ENCODE measurements at places on chromosomes 4 and X. TPM values are rescaled to one million over a fixed set of nuclear protein-coding genes. Genes with fewer than 3 reads are reported as not detected.

- DNase-seq, result peak; percentile 38
Measured at GRCh38 chrX:57528670-57529255, 63.0 kb upstream of the ZXDB start.

The DOK7 gene
- 0.26 TPM for total RNA-seq

The ANXA3 gene
- total RNA-seq, result 21.6 TPM

DNA sequence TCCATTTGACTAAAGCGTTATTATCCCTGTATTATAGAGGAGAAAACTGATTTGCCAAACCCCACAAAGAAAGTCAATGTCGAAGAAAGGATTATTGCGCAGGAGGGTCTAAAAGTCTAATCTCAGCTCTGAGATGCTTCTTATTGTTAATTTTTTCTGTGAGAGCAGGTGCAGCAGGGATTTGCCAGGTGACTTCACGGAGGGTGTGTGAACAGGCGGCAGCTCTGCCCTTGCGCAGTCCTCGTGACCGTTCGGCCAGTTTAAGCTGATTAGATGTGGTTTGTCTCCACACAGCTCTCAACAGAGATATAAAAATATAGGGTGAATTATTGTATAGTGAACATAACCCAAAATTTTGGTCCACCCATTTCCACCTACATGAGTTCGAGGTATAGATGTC is 28.5 kb downstream of the TENM3 start:
- no peak for DNase-seq

- DNase-seq, result no peak
Measured at GRCh38 chr4:143286701-143287571, 49.7 kb upstream of the GAB1 start.

The SLC10A7 gene
- total RNA-seq, result 3.9 TPM

The MAGEA8 gene
- not detected for total RNA-seq

DNA sequence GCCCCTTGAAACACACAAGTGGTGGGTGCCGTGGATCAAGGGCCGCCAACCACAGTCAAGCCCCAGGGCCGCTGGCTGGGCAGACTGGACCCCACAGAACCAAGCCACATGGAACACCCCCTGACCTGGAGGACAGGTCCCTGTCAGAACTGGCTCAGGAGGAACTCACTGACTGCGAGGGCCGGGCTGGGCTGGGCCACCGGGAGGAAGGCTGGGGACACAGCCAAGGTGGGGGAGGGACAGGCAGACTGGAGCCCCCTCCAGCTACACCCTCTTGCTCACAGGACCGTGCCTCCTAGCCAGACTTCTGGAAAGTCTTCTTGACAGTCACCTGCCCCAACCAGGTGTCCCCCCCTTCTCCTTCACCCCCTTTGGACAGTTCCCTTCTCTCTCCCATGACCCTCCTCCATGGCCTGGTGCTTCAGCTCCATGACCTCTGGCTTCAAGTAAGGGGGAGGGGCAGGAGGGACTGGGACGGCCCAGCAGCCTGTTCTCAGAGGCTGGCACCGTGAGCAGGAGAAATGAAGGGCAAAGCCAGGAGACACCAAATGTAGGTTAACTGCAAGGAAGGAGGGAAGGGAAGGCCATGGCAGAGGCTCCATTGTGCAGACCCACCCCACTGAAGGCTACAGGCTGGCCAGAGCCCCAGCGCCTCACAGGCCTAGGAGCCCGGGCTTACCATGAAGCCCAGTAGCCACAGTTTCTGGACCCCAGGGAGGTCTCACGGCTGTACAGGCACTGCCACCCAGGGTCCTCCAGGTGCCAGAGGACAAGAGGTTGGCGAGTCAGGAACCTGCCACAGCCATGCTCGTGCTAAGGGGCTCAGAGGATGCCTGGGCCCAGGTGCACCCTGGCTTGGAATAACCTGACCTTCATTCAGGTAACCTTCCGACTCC is 22.6 kb upstream of the DUSP9 start:
- DNase-seq, result no peak

The AVPR2 gene
- not detected for total RNA-seq

- peak; percentile 82 for DNase-seq
Measured at GRCh38 chr4:72031868-72032608, at the start of gene NPFFR2. Gene NPFFR2, plus strand, starts transcription at chr4:72032000. Its CDS starts 96,592 bp downstream, at chr4:72128592.

GRCh38 chrX:69107231-69107739 is 58.0 kb downstream of the PJA1 start:
- DNase-seq, result peak; percentile 80

The CABS1 gene
- 0.15 TPM for total RNA-seq

DNA sequence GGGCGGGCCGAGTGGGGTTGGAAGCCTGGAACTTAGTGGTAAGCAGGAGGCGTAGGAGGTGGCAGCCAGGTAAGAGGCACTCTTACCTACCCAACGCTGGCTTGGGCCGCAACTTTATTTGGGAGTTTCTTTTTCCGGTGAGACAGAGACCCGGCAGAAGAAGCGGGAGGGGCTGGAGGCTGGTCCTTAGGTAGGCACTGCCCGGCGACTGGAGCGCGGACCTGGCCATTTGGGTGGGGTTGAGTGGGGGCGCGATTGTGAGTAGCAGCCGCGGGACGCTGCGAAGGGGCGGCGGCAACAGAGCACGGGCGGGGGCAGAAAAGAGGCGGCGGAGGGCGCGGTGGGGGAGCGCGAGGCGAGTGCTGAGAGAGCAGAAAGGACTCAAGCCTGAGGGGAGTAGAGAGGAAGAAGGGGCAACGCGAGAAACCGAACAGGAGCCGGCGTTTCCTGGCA is 334 bp upstream of the POU4F2 start:
- DNase-seq, result peak; percentile 57

DNA sequence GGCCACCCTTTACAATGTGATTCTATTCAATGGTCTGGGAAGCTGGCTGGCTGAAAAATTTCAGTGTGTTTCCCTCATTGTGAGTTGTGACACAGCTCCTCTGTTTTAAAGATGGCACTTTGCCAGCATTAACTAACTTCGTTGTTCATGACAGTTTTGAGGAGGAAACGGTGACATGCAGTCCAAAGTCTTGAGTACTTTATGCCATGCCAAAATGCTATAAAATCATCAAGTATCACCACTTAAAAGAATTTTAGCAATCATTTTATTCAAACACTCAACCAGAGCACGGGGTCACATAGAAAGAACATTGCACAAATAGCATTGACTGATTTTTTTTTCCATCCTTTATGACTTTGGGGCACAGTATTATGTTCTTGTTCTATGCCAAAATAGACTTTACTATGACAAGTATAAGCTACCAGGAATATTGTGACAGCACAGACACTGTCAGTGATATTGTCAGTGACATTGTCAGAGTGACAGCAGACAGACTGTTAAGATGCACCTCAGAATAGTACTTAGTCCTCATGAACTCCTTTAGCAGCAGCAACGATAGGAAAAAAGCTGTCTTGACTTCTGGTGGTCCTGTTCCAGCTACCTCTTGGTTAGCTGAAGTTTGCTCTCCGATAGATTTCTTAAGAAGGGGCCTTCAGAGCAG is 46.7 kb downstream of the CXCL13 start:
- DNase-seq, result no peak

DNA sequence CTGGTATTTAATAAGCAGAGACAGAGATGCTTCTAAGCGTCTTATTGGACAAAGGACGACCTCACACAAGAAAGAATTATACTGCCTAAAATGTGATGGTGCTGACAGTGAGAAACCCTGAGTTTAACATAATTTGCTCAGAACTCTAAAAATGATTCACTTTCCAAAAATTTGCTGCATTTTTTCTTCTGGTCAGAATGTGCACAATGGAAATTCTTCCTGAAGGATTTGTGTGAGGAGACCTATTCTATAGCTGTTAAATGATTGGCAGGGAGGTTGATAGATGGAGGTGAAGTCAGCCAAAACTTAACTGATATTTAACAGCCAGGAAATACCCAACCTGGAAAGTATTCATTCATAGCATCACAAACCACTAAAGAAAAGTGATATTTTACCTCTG is 1.7 kb downstream of the MAGEC3 start:
- no peak for DNase-seq

DNA sequence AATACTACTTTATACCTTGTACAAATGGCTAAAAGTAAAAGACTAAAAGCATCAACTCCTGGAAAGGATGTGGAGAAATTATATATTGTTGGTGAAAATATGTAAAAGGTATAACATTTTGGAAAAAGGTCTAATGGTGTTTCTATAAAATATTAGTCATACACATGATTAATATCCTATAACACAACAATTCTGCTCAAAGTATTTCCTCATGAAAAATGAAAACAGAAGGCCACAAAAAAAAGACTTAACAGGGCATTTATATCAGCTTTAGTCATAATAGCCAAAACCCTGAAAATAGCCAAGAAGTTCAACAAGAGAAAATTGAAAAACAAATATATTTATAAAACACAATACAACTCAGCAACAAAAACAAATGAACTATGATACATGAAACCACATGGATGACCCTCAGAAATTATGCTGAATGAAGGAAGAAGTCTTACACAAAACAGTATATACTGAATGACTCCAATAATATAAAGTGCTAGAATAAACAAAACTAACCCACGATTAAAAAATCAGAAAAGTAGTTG is 38.8 kb downstream of the TBCK start:
- DNase-seq, result no peak
